Prostate gland (tissue), 2 donors: ENCODE measurements at places on chromosomes 16 and 17. TPM values are rescaled to one million over a fixed set of nuclear protein-coding genes. Genes with fewer than 3 reads are reported as not detected.

DNA sequence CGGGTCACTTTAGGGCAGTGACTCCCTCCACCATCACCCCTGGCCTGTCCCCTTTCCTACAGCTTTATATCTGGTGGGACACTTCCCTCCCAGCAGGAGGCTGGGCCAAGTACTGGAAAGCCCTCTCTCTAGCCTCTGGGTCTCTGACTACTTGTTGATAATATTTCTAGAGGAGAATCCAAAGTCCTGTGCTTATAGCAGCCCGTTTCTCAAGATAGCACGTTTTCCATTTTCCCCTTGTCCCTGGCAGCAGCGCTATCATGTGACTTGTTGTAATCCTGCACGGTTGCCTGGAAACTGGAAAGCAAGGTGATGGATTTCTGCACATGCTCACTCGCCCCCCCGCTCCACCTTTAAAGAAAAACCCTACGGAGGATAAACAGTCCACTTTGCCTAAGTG, 3.3 kb upstream of the AXIN2 start:
- DNase-seq, result no peak

GRCh38 chr16:88634994-88635670, 3.2 kb upstream of the IL17C start:
- DNase-seq, result no peak

The DNAI2 gene
- total RNA-seq, result 4.3 TPM

DNA sequence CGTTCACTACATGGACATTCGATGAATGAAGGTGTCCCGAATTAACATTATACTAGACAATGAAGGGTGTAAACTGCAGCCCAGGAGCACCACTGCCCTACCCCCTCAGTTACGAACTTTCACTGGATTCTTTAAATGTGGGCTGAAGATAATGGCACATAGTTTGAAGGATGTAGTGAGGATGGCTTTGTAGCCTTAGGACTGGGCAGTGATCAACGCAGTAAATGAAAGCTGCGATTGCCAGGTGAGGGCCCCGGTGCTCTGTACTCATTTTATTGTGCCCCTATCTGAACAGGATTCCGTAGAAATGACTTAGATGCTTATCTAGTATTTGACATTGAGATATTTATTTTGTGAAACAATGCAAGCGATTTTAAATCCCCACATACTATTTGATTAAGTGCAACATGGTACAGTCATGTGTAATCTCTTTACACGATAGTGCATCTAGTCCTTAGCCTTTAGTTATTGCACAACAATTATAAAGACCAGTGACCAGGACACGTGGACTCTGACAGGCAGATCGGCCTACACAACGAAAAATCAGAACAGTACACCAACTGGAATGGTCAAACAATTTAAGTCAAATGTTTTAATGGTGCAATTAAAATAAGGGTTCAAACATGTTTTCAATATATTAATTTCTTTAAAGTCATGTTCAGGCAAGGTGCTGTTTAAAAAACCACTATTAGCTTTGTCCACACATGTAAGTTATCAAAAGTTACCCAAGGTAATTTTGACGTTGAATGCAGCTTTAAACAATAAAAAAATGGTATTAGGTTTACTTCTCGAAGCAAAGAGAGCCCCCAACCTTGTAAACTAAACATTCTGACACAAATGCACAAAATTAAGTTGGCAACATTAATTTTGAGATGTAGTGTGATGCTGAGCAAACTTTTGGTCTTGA, 17.4 kb upstream of the ERN1 start:
- no peak for DNase-seq

The ASGR1 gene
- 0.50 TPM for total RNA-seq

The SCARF1 gene
- 14.5 TPM for total RNA-seq

GRCh38 chr17:28675980-28676379, 14.0 kb downstream of the SUPT6H start:
- no peak for DNase-seq

GRCh38 chr17:3887804-3888203, 5.0 kb downstream of the CAMKK1 start:
- DNase-seq, result no peak

- no peak for DNase-seq
These were observed 653 bp downstream of the FANCA start for GRCh38 chr16:89815639-89816348.

DNA sequence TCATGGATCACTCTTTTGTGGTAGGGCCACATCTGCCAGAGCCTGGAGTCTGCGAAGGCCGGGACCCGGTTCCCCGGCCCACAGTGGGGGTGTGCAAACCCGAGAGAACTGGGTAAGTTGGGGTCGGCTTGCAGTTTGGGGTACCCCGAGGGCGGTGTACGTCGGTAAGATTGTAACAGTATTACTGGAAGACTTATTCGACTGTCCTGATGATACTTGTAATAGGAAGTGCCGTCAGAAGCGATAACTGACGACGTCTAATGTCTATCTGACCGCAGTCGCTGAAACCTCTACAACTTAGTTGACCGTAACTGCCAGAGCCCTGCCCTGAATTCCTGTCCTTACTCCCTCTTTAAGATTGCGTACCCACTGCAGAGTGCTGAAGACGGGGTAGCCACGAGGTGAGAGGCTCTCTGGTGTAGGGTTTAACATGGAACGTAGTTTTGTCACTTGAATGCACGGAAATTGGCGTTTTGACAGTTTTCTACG, 24.0 kb downstream of the TRPV2 start:
- DNase-seq, result no peak

The NCBP3 gene
- total RNA-seq, result 14.8 TPM

The CACNG5 gene
- total RNA-seq, result not detected

DNA sequence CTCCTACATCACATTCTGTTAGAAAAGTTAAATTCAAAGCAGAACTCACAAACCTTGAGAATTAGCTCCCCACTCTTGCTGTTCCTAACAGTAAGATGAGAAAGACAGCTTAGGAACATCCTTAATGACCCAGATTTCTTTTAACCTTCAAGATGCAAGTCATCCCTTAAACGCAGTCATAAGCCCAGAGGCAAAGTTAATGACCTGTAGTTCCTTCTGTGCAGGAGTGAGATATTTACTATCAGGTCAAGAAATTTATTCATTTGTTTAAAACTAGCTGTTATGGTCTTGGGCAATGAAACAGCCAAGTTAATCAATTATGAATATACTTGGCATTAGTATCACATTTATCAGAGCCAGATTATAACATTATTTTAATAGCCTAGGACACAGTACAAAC, 37.1 kb downstream of the NXPH3 start:
- DNase-seq, result no peak

DNA sequence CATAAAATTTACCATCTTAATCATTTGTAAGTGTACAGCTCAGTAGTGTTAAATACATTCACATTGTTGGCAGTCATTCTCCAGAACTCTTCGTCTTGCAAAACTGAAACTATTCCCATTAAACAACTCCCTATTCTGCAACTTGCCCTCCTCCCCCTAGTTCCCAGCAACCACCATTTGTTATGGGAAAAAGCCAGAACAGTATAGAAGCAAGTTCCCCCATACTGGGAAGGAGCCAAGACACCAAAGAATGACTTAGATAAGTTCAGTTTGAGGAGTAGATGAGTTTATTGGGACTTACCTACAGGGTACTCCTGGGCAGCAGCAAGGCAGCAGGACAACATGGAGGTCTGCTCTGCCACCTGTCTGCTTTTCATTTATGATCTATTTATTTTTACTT, 39.3 kb upstream of the TEKT1 start:
- no peak for DNase-seq

The KRTAP9-9 gene
- not detected for total RNA-seq

The SLC46A1 gene
- total RNA-seq, result 14.9 TPM

DNA sequence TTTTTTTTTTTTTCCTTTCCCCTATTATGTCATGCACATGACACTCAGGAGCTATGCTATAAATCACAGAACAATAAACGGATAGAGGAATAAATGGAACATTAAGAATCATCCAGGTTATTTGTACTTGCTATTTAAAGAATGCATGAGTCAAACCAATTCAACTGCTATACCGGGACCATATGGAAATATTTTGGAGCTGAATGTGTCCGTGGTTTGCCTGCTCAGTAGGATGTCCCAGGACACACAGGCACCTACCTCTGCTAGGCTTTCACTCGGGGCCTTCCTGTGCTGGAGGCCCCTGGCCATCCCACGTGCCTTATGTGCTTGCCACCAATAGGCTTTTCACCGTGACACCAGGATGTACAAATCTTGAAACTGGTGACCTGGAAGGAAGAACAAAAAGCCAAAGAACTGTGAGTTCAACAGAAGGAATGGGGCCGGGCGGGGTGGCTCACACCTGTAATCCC, 15.3 kb upstream of the SEC14L1 start:
- no peak for DNase-seq

DNA sequence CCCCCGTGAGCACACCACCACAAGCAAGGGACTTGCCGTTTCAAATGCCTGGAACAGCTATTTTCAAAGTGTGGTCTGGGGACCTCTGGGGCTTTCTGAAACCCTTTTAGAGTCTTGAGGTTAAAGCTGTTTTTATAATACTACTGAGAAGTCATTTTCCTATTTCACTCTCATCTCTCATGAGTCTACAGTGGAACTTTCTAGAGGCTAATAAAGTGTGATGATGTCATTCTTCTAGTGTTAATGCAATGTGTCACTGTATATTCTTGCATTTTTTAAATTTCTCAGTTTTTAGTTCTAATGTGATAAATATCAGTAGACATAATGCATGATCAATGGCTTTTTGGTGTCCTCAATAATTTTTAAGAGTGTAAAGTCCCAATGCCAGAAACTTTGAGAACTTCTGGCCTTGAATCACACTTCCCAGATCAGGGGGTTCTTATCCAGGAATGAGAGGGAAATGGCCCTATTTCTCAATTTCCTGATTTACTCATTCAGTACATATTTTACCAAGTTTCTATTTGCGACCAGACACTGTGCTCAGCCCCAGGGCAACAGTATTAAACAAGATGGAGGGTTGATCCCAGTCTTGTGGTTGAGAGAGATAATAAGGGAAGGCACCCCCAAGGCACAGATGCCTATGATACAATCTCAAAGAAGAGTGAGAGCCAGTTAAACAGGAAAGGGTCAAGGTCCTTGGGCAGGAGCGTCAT, 444.0 kb downstream of the HS3ST3B1 start:
- no peak for DNase-seq

- no peak for DNase-seq
These were observed 740 bp upstream of the ATP6V0D1 start for GRCh38 chr16:67481561-67482232.

The NEUROD2 gene
- total RNA-seq, result 0.17 TPM

The SEC14L1 gene
- total RNA-seq, result 39.9 TPM

GRCh38 chr17:27793168-27793905, 7.0 kb downstream of the NOS2 start:
- DNase-seq, result no peak

GRCh38 chr16:84603140-84603816, 14.6 kb downstream of the COTL1 start:
- no peak for DNase-seq

The CES5A gene
- not detected for total RNA-seq

- no peak for DNase-seq
These were observed 410.6 kb downstream of the SLC39A11 start for GRCh38 chr17:72681844-72682243.

- no peak for DNase-seq
These were observed 36.9 kb downstream of the PPL start for GRCh38 chr16:4900036-4900435.

- DNase-seq, result peak; percentile 28
These were observed 308 bp downstream of the GTF3C1 start for GRCh38 chr16:27549464-27549745.

The ABI3 gene
- total RNA-seq, result 3.0 TPM

The SPATA22 gene
- 13.5 TPM for total RNA-seq

The PLD2 gene
- 25.7 TPM for total RNA-seq

The PRSS27 gene
- total RNA-seq, result 6.9 TPM

- no peak for DNase-seq
These were observed 11.2 kb downstream of the TFAP4 start for GRCh38 chr16:4261557-4262172.

The PMFBP1 gene
- total RNA-seq, result 1.7 TPM

DNA sequence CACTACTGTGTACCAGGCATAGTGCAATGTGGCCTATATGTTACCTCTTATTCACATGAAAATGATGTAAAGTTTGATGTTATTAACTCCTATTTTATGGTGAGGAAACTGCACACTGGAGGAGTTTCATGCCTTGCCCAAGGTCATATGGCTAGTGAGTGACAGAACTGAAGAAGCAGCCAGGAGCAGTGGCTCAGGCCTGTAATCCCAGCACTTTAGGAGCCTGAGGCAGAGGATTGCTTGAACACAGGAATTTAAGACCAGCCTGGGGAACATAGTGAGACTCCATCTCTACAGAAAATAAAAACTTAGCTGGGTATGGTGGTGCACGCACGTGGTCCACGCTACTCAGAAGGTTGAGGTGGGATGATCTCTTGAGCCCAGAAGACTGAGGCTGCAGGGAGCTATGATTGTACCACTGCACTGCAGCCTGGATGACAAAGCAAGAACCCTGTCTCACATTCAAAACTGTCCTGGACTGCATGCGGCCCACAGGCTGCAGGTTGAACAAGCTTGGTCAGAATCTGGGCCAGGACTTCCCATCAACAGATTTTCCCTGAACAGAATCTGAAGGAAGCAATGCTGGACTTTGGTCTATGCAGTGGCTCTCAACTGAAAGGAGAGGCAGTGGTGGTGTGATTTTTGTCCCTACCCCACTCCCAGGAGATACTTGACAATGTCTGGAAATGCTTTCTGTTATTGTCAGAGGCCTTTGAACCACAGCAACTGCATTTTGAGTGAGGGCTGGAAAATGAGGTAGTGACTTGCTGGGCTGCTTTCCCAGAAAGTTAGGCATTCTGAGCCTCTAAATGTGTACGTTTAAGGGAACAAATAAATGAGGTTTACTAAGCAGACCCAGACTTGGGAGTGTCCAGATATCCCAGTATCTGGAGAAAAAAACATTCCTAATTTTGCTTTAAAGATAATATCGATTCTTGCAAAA, 479.5 kb downstream of the TMEM114 start:
- DNase-seq, result no peak

DNA sequence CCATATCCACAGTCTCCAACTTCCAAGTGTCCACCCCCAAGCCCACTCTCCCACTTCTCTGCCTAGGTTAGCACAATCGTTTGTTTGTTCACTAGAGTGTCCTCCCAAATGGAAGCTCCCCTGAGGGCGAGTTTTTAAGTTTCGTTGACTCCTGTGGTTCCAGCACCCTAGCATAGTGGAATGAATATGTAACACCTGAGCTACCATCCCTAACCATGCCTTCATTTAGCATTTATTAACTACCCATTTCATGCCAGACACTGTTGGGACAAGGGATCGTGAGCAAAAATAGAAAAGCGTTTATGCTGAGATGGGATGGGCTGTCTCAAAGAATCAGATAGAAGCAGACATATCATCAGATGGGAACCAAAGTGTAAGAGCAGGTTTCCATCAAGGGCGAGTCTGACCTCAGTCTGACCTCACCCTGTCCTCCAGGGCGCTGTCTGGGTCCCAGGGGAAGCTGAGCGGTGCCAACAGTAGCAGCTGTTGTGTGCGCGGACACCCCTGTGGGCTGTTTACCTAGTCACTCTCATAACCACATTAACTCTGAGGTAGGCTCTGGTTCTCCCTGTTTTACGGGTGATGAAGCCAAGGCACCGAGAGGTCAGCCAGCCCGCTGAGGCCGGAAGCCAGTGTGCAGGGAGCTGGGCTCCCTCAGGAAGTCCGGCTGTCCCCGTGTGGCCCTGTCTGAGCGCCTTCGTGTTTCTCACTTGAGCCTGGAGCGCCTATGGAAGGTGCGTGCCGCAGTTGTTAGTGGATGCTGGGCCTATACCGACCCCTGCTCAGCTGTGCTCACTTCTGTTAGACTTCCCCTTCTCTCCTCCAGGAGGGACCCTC, 6.2 kb downstream of the CNP start:
- peak; percentile 78 for DNase-seq
